ENCODE measurements at places on chromosomes 4 and X.

DNA sequence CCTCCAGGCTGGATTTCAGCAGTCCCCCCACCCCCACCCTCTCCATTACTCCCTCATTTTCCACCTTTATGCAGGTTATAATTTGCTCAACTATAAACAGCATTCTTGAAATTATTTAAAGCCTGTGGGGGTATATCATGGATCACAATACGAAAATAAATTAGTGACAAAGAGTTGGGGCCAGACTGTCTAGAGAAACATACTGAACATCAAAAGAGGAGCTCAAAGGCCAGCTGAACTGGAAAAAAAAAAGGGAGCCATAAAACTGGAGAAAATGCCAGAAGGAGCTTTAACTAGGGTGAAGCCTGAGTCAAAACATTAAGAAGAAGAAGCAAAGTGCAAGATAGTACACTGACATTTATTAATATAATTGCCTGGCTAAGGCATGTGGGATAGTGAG is 137.8 kb downstream of the ANTXR2 start:
- DNase-seq, result no peak

GRCh38 chr4:186216465-186217024 is 10.8 kb upstream of the KLKB1 start:
- DNase-seq, result no peak

GRCh38 chr4:3335385-3335784 is 42.6 kb downstream of the RGS12 start:
- DNase-seq, result no peak

GRCh38 chrX:68669094-68669860 is 21.8 kb downstream of the STARD8 start:
- no peak for DNase-seq

- DNase-seq, result no peak
Measured at GRCh38 chr4:38949411-38950051, 81.9 kb downstream of the FAM114A1 start.

DNA sequence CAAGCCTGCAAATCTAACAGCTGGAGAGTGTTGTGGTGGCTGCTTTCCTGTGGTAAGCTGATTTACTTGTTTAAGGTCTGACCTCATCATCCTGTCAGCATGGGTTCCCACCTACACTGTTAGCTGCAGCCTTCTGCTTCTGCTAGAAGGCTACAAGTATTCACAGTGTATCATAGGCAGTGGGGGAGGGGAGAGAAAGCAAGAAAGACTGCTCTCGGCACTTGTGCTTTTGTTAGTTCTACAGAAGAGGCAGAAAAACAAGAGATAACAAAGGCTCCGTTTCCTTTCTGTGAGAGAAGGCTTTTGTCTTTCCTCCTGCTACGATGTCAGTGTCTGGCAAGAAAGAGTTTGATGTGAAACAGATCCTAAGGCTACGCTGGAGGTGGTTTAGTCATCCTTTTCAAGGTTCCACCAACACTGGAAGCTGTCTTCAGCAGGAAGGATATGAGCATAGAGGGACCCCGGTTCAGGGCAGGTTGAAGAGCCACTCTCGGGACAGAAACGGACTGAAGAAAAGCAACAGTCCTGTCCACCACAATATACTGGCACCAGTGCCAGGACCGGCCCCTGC is at the start of gene KLHL4:
Gene KLHL4, plus strand, starts transcription at position 232 of the 571 bp plus-strand sequence. Its CDS starts 92 bp downstream, at position 324.
- no peak for DNase-seq

- no peak for DNase-seq
Measured at GRCh38 chrX:117094149-117094548, 631.4 kb upstream of the CT83 start.

DNA sequence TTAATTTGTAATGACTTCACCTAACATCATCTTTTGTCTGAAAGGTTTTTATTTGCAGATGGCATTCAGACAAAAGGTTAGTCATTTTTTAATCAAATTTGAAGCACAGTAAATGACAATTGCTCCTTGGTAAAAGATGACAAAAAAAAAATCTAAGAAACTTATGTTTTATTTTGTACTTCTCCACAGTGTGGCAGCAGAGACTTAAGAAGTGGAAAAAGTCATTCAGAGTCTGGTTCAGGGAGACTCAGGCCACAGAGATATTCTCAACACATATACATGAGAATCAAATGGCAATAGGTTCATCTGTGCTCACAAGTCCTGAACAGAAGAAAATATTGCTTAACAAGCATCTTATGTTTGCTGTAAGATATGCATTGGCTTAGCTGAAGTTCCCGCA is 436.2 kb downstream of the KCNIP4 start:
- DNase-seq, result no peak

GRCh38 chr4:13306356-13306755 is 177.8 kb downstream of the RAB28 start:
- no peak for DNase-seq

DNA sequence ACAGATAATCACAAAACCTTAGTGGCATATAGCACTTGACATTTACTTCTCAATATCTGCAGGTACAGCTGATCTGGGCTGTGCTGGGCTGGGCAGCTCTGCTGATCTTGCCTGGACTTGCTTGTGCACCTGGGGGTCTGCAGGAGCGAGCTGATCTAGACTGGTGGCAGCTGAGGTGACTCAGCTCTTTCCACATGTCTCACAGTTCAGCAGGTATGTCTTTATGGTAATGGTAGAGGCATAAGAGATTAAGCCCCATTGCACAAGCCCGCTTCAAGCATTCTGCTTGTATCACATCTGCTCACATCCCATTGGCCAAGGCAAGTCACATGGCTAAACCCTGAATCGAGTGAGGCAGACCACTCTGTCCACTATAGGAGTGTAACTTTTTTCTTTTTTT is 506.7 kb downstream of the BCOR start:
- DNase-seq, result no peak

- no peak for DNase-seq
Measured at GRCh38 chr4:89121387-89122068, 10.2 kb downstream of the TIGD2 start.

GRCh38 chr4:183823434-183823833 is 81.7 kb upstream of the STOX2 start:
- DNase-seq, result no peak

GRCh38 chr4:19531906-19532848 is 719.5 kb upstream of the SLIT2 start:
- no peak for DNase-seq
